CD4-positive, alpha-beta T cell treated with Interleukin-6 at 100 ng/mL for 8 hours (primary cell): ENCODE measurements at places on chromosomes 16 and 17.

GRCh38 chr17:2092253-2092652 is 37.4 kb downstream of the HIC1 start:
- no peak for DNase-seq

- no peak for DNase-seq
These were observed 12.0 kb downstream of the TBC1D16 start for GRCh38 chr17:80023481-80024205.

DNA sequence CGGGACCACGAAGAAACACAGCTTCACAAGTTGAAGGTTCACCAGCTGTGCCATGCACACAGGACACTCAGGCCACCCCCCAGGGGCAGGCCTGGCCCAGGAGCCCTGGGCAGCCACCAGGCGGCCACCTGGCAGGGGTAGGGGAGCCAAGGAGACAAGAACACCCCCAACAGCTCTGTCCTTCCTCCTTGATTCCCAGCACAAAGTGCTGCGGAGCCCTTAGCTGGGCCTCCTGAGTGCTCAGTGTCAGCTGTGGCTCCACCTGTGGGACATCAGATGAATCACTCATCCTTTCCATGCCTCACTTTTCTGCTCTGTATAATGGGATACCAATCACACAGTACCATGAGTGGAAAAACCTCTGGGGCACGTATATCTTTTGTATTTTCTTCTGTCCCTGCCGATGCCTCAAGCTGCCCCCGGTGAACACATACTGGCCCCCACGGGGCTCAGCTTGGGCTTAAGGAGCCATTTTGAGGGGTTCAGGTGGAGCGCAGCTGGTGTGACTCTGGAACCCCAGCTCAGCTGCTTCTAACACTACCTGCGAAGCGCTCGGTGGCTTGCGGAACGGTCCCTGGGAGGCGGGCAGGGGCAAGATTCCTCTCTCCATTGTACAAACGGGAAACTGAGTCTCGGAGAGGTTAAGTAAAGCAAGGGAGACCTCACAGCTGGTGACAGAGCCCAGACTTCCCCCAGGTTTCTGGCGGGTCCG is 12.0 kb downstream of the GALK1 start:
- no peak for DNase-seq

DNA sequence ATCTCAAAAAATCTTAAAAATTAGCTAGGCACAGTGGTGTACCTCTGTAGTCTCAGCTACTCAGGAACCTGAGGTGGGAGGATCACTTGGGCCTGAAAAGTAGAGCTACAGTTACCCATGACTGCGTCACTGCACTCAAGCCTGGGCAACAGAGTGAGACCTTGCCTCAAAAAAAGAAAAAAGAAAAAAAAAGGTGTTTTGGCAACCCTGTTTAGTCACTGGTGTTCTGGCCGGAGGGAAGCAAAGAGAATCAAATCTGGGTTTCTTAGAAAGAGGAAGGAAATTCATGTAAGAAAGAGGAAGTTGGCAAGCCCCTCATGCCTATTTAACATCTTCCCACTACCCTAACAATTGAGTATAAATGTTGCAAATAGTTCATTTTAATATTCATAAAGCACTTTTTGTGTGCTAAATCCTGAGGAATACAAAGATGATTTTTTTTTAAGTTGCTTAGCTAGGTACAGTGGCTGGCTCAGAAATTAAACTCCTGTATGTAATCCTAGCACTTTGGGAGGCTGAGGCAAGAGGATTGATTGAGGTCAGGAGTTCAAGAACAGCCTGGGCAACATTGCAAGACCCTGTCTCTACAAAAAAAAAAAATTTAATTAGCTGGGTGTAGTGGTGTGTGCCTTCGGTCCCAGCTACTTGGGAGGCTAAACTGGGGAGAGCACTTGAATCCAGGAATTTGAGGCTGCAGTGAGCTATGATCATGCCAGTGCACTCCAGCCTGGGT is 6.5 kb upstream of the USP32 start:
- DNase-seq, result no peak

- DNase-seq, result no peak
These were observed 97.4 kb upstream of the C17orf78 start for GRCh38 chr17:37278247-37278894.
